ENCODE measurements at places on chromosomes 4 and X.

GRCh38 chrX:139762400-139763183 is 54.6 kb upstream of the MCF2 start:
- no peak for DNase-seq

DNA sequence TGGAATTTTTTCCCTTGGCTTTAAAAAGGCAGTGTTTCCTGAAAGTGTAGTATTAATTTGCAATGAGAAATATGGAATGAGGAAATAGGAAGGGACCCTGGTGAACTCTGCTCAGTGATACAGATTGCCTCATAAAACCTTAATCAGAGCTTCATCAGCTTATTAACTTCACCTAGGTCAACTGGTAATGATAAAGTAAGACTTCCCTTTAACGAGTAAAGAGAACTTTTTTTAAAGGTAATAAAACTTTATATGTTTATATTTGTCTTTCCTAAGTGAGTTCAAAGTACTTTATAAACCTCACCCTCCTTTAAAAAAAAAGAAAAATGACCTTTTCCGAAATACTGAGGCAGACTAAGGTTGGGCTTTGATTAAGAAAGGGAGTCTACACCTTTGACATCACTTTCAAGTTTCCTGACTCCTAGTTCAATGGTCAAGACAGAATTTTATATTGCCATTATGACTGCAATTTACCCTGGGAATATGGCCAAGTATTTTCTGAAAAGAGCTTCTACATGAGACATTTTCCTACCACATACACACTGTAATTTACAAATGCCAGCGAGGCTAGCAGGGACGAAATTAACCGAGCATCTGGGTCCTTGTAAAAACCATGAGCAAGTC is 706.3 kb upstream of the TENM3 start:
- DNase-seq, result no peak

GRCh38 chr4:27861802-27862201 is 1001.2 kb downstream of the STIM2 start:
- DNase-seq, result no peak

DNA sequence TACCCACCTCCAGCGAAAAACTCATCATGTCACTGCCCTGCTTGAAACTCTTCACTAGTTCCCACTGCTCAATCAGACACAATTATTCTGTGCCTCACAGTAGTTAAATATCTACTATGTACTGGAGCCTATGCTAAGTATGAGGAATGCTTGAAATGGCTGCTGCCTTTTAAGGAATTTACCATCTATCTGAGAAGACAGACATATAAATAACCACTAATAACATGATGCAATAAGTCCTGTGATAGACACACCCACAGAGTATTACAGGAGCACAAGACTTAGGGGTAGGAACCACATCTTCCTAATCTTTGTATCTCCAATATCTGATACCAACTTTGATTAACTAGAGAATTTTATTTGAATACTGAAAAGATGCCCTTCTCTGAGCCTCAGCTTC is 21.1 kb downstream of the SLC25A53 start:
- no peak for DNase-seq

DNA sequence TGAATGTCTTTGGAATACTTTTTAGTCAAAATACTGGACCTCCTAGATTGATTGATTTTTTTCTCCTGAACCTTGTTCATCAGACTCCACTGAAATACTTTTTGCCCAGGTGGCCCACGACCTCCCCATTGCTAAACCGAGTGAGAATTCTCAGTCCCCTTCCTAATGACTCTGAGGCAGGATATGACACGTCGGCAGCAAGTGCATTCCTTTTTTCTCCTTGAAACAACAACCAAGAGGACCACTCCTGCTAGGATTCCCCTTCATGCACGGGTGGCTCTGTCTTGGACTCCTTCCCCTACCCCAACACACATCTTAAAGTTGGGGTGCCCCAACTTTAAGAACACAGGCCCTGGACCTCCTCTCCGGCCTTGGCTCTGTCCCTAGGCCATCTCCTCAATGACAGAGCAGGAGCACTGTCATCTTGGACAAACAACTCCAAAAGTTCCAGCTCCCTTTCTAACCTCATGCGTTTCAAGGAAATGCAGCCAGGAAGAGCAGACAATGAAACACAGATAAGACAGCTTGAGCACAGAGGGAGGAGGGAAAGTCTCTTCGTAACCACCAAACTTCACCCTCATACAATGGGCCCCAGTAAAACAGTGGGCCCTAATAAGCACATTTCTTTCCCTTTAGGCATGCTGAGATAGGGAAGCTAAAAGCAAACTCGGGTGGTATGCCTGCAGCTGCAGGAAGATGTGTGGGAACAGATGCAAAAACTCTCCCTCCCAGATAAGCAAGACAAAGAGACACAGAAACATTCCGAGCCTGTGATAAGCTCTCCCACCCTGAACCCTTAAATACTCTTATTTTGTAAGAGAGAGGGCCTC is 33.9 kb downstream of the ZBTB49 start:
- DNase-seq, result no peak

DNA sequence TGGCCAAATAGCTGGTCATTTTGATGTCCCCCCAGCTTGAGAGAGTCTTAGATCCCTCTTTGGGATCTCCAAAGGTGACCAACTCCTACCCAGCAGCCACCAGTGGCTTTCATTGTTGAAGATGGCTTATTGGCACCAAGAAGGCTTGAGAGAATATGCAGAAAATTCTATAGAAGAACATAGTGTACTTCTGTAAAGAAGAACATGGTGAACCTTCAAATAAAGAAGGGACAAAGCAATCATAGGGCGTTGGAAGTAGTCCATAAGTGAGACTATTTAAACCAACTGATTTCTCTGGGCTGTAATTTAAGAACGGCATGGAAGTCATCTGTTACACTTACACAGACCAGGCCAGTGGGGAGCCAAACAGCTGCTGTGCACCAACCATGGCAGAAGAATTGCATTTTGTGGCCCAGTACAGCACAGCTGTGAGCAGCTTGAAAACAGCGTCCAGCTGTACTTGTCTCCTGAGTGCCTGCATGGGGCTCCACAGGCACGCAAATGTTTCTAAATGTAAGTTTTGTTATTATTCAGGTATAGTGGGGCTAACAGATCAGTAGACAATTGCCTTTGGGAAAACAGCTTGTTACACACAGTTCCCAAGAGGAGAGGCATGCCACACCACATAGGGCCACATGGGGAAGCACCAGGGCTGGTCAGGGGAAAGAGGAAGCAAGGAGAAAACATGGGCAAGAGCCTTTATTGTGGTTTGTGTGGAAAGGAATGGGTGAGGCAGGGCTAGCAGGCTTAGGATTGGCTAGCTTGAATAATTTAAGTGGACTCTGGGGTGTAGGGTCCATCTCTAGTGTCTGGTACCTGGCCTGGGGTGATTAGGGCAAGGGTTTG is 125.0 kb downstream of the ARHGAP6 start:
- no peak for DNase-seq

- peak; percentile 17 for DNase-seq
Observed at GRCh38 chr4:33160126-33160525, 2440.0 kb downstream of the PCDH7 start.

- DNase-seq, result no peak
Observed at GRCh38 chr4:171594293-171594692, 218.9 kb upstream of the GALNTL6 start.

DNA sequence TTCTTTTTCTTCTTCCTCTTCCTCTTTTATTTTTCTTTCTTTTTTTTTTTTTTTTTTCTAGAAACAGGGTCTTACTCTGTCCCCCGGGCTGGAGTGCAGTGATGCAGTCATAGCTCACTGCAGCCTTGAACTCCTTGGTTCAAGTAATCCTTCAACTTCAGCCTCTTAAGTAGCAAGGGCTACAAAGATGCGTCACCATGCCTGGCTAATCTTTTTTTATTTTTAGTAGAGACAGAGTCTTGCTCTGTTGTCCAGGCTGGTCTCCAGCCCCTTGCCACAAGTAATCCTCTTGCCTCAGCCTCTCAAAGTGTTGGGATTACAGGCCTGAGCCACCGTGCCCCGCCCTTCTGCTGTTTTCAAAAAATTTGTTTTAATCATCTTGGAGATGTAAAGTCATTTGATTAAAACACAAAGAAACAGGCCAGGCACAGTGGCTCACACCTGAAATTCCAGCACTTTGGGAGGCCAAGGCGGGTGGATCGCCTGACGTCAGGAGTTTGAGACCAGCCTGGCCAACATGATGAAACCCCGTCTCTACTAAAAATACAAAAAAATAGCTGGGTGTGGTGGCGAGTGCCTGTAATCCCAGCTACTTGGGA is 28.1 kb downstream of the SYNPO2 start:
- DNase-seq, result no peak

GRCh38 chr4:44760142-44760898 is 34.0 kb upstream of the GNPDA2 start:
- DNase-seq, result peak; percentile 34

DNA sequence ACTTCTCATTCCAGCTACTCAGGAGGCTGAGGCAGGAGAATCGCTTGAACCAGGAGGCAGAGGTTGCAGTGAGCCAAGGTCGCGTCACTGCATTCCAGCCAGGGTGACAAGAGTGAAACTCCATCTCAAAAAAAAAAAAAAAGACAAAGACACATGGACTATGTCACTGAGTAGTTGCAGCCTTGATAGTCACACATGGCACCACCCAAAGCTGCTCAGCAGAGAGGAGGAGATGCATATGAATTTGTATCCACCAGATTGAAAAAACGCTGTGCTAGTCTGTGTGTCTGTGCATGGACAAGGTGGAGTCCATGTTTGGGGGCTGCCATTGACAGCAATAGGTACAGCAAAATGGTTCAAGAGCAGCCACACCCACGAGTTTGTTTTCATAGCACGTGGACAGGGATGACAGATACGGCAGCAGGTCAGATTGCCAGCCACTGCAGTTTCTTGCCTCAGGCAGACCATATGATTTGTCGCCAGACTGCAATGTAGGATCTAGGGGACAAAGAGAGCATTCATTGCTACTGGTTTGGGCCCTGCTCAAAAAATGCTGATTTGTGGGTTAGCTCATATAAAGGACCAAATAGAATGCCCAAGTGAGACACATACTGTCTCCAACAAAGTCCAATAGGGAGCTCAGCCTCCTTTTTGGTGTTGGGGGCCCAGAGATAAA is 89.9 kb downstream of the CEP135 start:
- no peak for DNase-seq

- no peak for DNase-seq
Observed at GRCh38 chrX:154452823-154453222, 5.3 kb upstream of the PLXNA3 start.

- no peak for DNase-seq
Observed at GRCh38 chrX:24990535-24990934, 25.2 kb downstream of the ARX start.

DNA sequence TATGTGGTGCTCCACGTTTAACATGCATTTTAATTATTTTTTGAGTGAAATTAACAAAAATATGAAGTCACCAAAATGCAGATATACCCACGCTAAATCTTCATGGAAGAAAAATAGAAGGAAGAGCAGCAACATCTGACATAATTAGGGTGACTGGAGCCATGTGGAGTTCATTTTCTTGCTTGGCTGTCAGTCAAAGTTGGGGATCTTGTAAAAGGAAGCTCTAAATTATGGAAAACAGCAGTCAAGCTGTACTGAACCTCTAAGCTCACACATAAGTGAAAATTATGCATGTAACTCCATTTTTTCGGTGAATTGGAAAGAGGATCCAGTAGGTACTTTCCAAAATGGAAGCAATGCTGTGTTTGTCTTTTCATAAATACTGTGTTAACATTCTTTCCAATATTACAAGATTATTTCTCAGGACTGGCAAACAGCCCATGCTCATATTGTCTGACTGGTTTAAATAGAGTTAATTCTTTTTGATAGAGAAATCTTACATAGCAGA is 9.7 kb upstream of the PDGFC start:
- DNase-seq, result no peak

- DNase-seq, result no peak
Observed at GRCh38 chr4:120769227-120769626, 153.3 kb downstream of the PRDM5 start.

DNA sequence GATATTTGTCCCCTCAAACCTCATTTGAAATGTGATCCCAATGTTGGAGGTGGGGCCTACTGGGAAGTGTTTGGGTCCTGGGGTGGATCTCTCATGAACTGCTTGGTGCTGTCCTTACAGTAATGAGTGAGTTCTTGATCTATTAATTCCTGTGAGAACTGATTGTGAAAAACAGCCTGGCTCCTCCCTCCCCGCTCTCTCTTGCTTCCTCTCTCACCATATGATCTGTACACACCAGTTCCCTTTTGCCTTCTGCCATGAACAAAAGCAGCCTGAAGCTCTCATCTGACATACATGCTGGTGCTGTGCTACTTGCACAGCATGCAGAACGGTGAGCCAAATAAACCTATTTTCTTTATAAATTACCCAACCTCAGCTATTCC is 11.2 kb upstream of the YIPF7 start:
- peak; percentile 5 for DNase-seq

DNA sequence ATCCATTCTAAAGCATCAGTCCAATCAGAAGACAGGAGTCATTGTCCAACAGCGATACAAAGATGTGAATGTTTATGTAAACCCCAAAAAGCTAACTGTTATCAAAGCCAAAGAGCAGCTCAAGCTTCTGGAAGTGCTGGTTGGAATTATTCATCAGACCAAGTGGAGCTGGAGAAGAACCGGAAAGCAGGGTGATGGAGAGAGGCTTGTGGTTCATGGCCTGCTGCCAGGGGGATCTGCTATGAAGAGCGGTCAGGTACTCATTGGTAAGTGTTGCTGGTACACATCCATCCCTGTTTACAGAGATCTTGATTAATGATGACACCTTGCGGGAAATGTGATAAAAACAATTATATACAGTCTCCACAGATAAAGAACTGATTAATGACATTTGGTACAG is 11.0 kb downstream of the INTU start:
- no peak for DNase-seq

DNA sequence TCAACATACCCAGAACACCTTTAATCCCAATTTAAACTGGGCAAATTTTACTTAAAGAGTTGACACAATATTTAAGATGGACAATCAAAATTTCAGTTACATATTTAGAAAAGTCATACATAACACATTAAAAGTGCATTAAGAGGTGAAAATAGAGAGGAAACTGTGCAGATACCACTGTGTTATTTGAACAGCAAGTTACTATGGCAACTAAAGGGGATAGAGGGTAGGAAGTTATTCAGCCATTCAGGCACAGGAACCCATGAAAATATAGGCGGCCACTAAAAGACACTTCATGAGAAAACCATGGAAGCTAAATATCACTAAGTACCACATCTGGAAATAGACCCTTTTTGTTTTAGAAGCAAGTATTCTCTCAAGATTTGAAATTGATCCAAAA is 75.1 kb downstream of the PDGFC start:
- no peak for DNase-seq

GRCh38 chr4:8538076-8538702 is 42.0 kb upstream of the GPR78 start:
- no peak for DNase-seq

- no peak for DNase-seq
Observed at GRCh38 chrX:49133759-49134158, 10.2 kb upstream of the GPKOW start.

Data from AML-193 (cell line).